NCI-H187 treated with DMSO at 0.1 percent for 48 hours (cell line): ENCODE measurements at places on chromosomes 2 and 18.

- DNase-seq = no peak
Measured at GRCh38 chr2:88556026-88556425, 71.2 kb downstream of the EIF2AK3 start.

- no peak for DNase-seq
Measured at GRCh38 chr2:209762563-209762962, 9.1 kb upstream of the UNC80 start.

- no peak for DNase-seq
Measured at GRCh38 chr2:75022516-75022915, 64.1 kb downstream of the POLE4 start.

DNA sequence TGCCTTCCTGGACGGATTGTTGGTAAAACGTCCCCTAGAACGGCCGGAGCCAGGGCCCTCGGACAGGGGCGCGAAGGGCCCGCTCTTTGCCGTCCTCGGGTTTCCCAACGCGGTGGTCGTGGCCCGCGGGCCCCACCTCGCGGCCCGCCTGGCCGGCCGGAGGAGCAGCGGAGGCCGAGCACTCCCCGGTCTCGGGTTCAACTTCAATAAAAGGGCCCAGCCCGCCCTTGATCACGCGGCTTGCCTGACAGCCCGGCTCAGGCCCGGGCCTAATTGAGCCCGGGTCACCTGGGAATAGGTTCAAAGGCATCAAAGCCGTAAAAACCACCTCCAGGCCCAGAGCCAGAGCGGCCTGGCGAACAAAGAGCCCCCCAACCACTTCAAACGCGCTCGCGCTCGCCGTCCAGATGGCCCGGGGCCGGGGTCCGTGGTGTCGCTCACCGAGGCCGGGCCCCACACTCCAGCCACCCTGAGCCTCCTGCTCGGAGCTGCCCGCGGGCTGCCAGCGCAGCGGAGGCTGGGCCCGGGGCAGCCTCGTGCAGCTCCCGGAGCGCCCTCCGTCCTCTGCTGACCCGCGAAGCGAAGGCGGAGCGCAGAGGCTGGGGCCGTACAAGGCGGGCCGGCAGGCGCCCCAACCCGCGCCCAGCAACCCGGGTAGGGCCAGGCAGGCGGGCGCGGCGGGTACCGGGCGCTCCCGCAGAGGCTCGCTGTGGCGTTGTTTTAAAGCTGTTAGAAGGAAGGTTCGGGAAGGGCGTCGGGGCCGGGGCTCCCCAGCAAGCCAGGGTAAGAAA, 1.1 kb upstream of the TWIST2 start:
- DNase-seq = no peak

- DNase-seq = no peak
Measured at GRCh38 chr2:84643991-84644390, 127.7 kb downstream of the DNAH6 start.

- no peak for DNase-seq
Measured at GRCh38 chr2:88764850-88765153, 73.3 kb downstream of the RPIA start.

GRCh38 chr2:218727502-218728165, 17.0 kb downstream of the TTLL4 start:
- DNase-seq = no peak

DNA sequence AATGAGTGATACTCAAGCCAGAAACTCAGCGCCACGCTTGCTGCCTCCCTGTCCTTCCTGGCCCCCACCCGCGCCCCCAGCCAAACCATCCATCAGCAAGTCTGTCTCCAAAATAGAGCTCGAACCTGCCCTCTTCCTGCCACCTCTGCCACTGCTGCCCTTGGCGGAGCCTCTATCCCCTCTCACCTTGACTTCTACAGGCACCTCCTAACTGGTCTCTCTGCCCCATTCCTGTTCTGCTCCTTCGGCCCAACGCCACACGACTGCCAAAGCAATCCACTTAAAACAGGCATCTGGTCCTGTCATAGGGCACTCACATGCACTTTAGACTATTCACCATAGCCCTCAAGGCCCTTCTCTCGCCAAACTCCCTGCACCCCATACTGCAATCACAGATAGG, 210.3 kb upstream of the SMAD2 start:
- DNase-seq = no peak

DNA sequence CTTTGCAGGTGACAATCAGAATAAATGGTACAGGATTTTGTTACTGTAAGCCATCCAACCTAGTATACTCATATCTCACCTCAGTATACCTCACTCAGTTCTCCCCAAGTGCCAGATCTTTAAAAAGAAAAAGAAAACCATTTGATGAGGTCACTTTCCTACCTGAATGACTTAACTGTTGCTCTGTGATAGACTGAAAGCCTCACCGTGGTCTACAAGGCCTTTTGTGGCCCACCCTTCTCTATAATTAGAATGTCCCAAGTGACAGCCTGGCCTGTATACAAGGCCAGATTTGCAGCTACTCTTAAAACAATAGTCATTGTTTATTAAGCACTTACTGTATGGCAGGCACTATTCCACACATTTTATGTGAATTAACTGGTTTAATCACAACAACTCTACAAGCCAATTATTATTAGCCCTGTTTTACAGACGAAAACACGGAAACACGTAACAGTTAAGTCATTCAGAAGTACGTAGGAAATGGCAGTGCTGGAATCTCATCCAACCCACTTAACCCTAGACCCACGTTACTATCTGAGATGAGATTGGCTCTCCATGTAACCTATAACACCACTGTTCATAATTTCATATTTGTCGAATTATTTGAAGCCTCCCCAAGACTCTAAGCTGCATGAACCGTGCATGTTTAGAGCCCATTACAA, 28.3 kb downstream of the PKP4 start:
- DNase-seq = no peak

- no peak for DNase-seq
Measured at GRCh38 chr2:149902081-149902480, 314.5 kb upstream of the MMADHC start.

DNA sequence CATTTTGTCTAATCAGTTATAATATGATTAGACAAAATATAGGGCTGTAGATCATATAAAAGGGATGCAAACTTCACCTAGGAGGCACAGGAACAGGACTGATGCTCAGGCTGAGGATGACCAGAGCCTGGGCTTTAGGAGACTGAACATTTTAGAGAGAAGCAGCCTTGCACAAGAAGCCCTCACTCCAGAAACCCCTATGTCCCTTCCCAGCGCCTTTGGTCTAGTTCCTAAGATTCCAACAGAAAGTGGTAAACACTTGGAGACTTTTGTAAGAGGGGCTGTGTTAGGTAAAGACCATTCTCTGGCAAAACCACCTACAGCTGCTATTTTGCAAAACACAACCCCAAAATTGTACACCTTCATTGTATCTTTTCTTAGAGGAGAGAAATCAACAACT, 33.2 kb downstream of the GPATCH11 start:
- DNase-seq = no peak

DNA sequence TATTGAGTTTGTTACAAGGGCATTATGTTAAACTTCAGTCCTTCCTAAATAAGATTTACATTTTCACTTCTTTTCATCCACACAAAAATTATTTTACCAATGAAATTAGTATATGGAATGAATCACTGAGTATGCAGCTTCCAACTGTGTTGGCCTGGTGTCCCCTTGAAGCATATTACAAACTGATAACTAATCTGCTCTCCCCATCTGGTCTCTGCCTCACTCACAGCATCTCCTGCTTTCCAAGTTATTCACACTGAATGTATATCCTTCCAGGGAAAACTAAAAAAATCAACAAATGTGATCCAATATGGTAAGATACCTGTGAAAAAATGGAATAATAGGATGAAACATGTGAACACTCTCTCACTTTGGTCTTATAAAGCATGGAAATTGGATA, 90.0 kb upstream of the NYAP2 start:
- no peak for DNase-seq

DNA sequence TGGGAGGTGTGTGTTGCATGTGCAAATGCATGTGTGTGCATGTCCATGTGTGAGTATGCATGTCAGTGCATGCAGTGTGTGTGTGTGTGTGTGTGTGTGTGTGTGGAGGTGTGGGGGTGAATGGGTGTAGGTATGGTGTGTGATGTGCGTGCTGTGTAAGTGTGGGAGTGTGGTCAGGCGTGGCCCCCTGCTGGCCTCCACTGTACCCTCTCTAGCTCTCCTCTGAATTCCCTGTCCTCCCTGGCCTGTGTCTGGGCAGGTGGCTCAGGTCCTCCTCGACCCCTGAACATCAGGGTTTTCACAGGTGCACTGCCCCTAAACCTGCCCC, 230.2 kb downstream of the CELF4 start:
- no peak for DNase-seq

GRCh38 chr2:234722176-234722575, 225.3 kb upstream of the ARL4C start:
- no peak for DNase-seq

DNA sequence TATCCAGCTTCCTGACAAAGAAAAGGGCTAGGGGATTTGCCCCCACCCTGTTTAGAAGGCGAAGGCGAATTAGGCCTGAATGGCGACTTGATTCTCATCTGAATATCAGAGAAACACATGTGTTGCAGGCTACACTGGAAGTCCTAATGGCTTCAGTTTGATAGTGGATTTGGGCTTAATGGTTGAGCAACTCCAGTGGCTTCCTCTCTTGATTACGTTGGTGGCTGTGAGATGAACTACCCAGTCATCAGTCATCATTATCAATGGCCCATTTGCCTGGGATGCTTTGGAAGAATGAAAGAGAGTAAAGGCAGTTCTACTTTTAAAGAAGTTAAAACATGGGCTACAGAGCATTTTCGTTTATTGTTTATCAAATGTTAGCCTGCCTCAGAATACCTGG, 60.9 kb upstream of the IL1R1 start:
- DNase-seq = no peak

DNA sequence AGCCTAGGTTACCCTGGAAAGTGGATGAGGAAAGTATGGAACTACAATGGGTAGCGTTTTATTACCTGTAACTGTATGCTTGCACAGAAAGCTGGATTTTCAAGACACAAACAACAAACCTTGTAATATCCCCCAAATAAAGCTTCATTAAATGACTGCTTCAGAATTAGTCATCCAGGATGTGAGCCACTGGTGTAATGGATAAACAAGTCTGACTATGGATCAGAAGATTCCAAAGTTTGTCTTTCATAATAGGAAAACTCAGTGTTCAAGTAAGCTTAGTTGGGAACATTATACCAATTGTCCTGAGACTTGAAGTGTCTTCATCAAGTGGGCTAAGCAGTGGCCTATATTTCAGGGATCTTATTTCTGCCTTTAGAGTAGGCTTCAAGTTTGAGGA, 518.8 kb downstream of the LRP1B start:
- DNase-seq = no peak

DNA sequence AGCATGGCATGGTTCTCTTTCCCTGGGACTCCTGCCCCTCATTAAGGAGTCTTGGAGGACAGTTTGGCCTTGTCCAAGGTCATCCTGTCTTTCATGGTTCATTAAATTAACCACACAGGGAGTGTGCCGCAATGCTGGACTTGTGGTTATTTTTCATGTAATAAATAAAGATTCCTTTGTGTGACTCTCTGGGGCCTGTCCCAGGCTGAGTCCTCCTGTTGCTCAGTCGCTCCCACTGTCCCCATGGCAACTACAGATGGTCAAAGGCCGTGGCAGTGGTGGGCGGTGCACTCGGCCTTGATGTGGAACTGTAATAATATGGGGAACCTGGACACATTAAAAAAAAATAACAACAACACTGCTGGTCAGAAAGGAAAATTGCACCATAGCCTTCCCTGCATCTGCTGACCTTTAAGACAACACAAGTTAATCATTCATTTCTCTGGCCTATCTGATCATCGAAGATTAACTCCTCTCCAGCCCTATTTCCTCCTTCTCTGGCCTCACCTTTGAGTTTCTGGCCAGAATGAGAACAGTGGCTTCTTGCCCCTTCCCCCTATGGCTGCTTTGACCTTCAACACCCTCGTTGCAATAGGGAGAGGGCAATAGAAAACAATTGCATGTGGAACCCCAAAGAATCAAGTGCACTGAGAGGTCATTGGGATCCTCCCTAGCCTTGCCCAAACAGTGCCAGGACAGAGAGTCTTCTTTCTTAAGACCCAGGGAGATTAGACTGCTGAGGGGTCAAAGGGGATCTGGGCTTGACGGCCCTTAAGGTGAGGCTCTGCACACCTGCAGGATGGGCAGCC, 44.7 kb downstream of the PSD4 start:
- no peak for DNase-seq

DNA sequence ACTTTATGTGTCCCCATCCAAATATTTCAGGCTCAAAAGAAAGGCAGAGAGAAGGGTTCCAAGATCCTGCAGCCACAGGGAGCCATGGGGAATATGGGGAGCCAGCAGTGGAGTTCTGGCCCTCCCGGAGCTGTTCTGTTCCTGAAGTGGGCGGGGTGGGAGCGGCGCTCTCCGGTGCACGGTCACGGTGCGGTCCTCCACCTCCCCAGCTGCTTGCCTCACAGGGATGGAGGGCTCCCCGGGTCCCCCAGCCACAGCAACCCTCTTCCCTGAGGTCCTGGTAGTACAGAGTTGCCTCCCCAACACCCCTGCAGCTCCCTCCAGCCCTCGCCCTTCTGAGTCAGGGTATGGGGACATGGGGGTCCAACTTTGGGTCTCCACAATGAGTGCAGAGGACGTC, 26.2 kb upstream of the SNED1 start:
- no peak for DNase-seq

- DNase-seq = no peak
Measured at GRCh38 chr2:26630669-26631360, 10.4 kb downstream of the CIB4 start.

- DNase-seq = no peak
Measured at GRCh38 chr2:84816426-84817026, 64.4 kb downstream of the TRABD2A start.

GRCh38 chr2:79977792-79978191, 326.8 kb downstream of the LRRTM1 start:
- no peak for DNase-seq

DNA sequence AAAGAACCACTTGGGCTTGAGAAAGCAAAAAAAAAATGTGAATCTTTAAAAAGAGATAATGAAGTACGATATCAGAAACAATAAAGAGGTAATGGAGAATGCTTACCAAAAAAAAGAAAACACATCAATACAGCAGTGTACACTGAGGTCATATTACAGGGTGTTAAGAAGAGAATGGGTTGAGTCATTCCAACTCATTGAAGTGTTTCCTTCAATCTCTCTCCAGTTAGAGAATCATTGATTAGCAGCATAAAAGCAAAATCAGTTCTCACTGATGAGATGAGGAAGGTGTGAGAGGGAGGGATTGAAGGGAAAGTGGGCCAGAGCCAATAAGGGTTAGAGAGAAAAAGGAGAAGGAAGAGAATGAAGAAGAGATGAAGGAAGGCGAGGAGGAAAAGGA, 43.9 kb upstream of the SGPP2 start:
- no peak for DNase-seq

GRCh38 chr2:170141865-170142264, 36.1 kb upstream of the MYO3B start:
- no peak for DNase-seq

DNA sequence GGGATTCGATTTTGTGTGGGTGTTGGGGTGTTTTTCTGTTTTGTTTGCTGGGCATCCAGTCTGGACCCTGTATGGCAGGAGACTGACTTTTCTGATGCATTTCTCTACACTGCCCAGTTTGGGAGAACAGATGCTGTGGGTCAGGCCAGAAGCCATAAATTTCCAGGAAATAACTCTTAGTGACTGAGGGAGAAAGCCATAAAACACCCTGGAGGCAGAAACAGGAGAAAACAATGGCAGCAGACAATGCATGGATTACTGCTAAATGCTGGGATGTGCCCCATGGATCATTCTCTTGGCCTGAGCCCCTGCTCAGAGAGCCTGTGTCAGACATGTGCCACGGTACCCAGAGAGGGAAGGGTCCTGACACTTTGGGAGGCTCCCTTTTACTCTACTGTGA, 133.6 kb upstream of the CAPN13 start:
- DNase-seq = no peak
